Activated naive CD4-positive, alpha-beta T cell treated with anti-CD3 and anti-CD28 coated beads for 36 hours (primary cell): ENCODE measurements at places on chromosomes 16 and 17.
A peak's percentile ranks its signal among the peaks of the same experiment; 100 is the strongest.

GRCh38 chr16:60091529-60091928, 1357.4 kb upstream of the GOT2 start:
- no peak for DNase-seq

GRCh38 chr16:67112591-67113399, 3.1 kb downstream of the PHAF1 start:
- no peak for DNase-seq

DNA sequence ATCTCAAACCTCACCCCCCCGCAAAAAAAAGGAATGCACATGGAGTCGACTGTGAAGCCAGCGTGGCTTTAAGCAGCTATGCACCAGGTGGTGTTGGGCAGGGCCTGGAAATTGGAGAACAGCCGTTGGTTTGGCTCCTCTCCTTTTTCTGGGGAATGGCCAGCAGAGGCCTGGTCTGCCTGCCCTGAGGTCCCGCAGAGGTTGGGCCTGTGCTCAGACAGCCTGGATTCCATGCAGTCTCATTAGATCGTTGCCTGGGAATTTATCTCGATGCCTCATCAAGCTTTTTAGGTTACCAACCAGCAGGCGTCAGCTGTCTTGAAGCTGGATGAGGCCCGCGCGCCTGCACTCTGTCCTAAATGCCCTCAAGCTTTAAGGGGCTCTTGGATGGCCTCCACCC, 9.8 kb downstream of the SLC12A3 start:
- DNase-seq, result no peak

DNA sequence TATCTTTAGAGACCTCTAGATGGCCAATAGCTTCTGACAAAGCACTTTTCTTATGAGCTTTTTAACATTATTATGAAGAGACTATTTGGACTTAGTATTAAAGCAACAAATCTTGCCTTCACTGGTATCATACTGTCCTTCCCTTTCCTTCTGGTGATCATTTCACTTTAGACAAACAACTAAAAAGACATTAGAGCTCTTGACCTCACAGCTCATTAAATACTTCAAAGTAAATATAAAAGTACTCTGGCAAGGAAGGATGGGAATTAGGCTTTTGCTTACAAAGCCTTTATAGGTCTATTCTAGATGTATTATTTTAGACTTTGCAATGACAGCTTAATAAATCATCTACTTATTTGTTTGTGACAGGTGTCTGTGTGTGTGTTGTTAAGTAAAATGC, 11.1 kb downstream of the STXBP4 start:
- DNase-seq, result no peak

DNA sequence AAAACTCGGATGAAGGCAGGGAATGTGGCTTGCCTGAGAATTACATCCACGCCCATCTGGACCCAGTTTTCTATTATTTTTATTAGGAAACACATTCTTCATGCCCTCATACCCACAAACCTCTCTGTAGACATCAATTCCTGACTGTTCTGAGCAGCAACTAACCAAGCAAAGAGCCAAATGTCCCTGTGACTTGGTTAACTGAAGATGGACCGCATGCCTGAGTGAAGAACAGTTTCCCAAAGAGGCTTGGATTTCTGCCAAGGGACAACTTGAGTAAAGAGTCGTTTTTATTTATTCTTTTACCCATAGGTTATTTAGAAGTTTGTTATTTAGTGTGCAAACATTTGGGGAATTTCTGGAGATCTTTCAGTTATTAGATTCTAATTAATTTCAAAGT, 259.8 kb downstream of the GRIN2A start:
- no peak for DNase-seq

- DNase-seq, result no peak
Measured at GRCh38 chr17:73575470-73576221, 68.6 kb downstream of the SDK2 start.

DNA sequence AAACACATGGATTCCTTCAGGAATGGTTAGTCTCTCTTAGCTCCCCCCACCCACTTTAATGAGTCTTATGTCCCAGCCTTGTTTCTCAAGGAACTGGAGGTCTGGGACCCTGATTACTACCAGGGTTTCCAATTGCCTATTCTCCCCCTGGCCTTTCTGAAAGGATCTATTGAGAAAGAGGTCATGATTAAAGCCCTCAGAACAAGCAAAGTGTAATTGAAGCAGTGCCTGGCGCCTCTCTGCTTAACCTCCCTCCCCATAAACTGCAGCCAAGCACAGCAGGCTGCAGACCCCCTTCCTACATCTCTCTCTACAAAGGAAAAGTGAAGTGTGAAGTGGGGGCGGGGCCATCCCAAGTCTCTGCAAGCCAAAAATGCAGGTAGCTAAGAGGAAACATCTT, 159.7 kb upstream of the CDH11 start:
- DNase-seq, result no peak

- peak; percentile 55 for DNase-seq
Measured at GRCh38 chr17:42531455-42532354, 4.3 kb upstream of the NAGLU start.

GRCh38 chr17:15952916-15953790, 8.2 kb downstream of the ADORA2B start:
- DNase-seq, result no peak

GRCh38 chr16:84555418-84556196, 51.1 kb upstream of the MEAK7 start:
- DNase-seq, result no peak

GRCh38 chr17:78315355-78316114, 44.3 kb downstream of the SOCS3 start:
- DNase-seq, result peak; percentile 87

DNA sequence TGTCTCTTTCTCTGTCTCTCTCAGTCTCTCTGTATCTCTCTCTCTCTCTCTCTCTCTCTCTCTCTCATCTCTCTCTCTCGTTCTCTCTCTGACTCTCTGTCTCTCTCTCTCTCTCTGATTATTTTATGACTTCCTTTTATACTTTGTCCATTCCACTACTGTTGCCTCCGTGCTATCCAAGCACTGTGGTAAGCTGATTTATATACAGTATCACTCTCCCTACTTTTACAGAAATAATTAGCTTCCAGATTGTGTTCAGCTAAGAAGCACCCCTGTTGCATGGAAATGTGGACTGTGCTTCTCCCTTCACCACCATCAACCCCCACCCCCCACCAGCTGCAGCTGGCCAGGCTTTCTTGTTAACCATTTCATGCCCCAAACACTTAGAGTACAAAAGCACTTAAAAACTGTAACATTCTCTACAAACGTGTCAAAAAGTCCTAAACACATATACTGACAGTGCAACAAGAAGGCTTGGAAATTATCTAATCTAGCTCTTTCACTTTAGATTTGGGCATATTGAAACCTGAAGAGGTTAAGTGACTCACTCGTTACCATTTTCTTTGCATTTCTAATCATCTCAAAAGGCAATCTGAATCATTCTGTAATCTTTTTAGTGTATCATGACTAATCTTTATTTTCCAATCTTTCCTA, 11.6 kb upstream of the TMEM100 start:
- peak; percentile 38 for DNase-seq

GRCh38 chr17:59702304-59702703, 4.9 kb downstream of the PTRH2 start:
- no peak for DNase-seq

GRCh38 chr17:37742116-37742761, 2.6 kb downstream of the HNF1B start:
- no peak for DNase-seq

GRCh38 chr17:6094453-6094852, 24.3 kb downstream of the WSCD1 start:
- DNase-seq, result no peak

DNA sequence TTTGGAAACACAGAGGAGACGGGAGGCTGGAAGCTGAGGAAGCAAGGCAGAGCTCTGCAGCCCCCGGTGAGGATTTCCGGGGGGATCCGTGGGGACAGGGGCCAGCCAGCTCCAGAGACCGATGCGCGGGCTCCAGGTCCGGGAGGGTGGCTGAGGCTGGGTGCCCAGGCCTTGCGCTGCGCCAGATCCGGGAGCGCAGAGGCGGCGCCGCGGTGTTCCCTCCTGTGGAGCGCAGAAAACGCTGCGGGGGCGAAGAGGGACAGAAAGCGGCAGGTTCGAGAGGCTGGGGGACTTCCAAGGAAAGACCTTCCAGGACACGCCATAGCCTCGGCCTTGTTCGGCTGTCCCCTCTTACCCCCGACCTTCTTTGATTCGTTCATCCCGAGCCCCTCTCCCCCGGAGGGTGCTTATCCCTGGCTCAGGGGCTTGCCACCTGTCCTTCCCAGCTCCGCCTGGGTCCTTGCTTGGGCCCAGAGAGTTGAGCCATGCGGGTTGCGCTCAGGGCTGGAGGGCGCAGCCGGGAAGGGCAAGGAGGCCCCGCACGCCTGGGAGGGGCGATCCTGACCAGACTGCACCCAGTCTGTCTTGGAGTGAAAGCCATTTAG, 697 bp upstream of the SHISA9 start:
- no peak for DNase-seq

DNA sequence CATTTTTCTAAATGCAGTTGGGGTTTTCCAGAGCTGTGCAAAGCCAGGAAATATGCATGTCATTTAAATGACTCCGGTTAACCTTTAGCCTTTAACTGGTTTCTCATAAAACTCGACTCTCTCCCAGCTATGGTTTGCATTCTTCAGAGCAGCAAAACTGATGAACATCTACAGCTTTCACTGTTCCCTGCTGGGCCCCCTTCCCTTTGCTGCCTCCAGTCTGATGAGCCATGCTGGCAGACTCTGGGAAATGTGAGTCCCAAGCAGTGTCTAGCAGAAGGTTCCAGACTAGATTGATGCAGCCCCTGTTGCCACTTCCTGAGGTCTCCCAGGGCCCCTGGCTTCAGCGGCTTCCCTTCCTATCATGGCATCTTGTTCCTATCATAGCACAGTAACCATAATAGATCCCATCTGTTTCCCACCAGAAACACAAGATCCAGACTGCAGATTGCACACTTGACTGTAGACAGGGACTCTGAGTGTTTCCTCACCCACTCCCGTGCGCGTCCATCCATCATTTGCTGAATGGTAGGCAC, 135.4 kb downstream of the CLEC16A start:
- DNase-seq, result peak; percentile 74

- DNase-seq, result peak; percentile 78
Measured at GRCh38 chr17:74864866-74865395, 5.2 kb upstream of the GRIN2C start.

DNA sequence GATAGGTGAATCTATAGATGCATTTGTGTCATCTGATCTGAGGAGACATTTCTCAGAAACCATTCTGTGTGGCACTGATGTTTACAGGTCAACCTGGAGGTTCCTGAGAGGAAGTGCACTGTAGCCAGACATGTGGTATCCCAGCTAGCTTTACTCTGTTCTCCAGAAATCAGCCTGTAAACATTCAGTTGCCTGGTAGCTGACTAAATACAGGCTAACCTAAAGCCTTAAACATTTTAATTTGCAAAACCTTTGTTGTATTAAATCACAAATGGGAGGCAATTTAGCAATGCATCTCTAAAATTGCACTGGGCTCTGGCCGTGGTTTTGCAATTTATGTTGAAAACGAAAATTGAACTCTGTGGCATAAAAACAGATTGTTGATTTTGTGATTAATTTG, 207.6 kb downstream of the FTO start:
- peak; percentile 5 for DNase-seq

DNA sequence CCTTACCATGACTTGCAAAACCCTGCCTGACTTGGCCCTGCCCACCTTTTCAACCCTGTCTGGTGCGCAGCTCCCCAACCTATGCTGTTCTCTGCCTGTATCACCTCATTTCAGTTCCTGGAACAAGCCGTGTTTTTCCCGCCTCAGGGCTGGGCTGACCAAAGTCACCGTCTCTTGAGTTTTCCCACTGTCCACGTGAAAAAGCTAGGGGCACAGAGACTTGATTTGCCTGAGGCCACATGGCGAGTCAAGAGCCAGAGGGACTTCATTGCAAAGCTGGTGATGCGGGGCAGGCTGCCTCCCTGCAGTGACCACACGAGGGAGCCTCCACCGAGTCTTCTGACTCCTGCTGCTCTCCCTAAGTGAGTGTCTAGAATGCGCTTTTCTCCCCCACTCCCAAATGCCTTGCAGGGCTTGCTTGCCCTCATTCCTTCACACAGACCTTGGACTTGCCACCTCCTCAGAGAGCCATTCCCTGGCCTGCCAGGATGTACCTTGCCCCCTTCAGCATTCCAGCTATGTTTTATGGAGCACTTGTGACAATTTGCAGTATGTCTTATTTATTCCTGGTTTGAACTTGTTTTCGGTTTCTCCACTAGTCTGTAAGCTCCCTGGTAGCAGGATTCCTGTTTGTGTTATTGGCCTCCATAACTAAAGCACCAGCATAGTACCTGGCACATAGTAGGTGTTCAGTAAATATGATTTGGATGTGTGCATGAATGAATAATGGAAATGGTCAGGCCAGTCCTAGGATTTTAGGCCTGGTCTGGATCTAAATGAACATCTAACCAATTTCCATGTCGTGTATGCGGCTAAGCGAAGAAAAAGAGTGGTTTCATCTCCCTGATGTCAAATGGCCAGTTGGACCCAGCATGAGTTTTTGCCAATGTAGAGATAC, 252.3 kb downstream of the SNX29 start:
- peak; percentile 56 for DNase-seq
